Occipital lobe (tissue), 3 donors: ENCODE measurements at places on chromosomes 13 and 19.

DNA sequence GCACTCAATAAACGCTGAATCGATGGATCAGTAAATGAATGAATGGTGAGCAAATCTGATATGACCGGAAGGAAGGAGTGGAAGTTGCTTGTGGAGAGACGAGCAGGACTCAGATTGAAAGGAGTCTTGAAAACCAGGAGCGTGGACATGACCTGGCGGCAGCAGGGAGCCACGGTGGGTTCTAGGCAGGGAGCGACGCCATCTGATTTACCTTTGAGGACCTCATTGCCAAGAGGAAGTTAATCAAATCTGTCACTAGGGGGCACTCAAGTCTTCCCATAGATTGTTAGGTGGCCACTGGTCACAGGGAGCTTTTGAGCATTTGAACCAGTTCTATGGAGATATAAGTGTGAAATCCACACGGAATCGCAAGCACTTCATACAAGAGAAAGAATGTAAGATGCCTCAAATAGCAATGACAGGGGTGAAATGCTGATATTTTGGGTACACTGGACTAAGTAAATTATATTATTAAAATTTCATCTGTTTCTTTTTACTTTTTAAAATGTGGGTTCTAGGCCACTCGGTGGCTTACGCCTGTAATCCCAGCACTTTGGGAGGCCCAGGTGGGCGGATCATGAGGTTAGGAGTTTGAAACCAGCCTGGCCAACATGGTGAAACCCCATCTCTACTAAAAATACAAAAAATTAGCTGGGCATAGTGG lies 9.2 kb upstream of the FBN3 start:
- peak; percentile 10 for DNase-seq

DNA sequence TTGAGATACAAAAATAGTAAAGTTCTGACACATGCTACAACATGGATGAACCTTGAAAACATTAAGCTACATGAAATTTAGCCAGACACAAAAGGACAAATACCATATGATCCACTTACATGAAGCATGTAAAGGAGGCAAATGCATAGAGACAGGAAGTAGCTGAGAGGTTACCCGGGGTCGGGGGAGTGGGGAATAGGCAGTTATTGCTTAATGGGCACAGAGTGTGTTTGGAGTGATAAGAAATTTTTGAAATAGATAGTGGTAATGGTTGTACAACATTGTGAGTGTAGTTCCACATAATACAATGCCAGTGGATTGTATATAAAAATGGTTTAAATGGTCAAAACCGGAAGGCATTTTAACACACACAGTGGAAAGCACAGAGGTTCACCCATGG lies 4.3 kb downstream of the N4BP2L1 start:
- DNase-seq: no peak

GRCh38 chr13:51223560-51224270 lies 1.5 kb downstream of the FAM124A start:
- DNase-seq: no peak

- DNase-seq: no peak
Observed at GRCh38 chr13:42812316-42812715, 30.9 kb downstream of the FAM216B start.

GRCh38 chr13:25347151-25347550 lies 24.6 kb upstream of the ATP8A2 start:
- no peak for DNase-seq

GRCh38 chr13:53005626-53006025 lies 23.0 kb upstream of the OLFM4 start:
- DNase-seq: no peak

- DNase-seq: peak; percentile 61
Observed at GRCh38 chr19:42254089-42254849, 659 bp downstream of the ERF start.

DNA sequence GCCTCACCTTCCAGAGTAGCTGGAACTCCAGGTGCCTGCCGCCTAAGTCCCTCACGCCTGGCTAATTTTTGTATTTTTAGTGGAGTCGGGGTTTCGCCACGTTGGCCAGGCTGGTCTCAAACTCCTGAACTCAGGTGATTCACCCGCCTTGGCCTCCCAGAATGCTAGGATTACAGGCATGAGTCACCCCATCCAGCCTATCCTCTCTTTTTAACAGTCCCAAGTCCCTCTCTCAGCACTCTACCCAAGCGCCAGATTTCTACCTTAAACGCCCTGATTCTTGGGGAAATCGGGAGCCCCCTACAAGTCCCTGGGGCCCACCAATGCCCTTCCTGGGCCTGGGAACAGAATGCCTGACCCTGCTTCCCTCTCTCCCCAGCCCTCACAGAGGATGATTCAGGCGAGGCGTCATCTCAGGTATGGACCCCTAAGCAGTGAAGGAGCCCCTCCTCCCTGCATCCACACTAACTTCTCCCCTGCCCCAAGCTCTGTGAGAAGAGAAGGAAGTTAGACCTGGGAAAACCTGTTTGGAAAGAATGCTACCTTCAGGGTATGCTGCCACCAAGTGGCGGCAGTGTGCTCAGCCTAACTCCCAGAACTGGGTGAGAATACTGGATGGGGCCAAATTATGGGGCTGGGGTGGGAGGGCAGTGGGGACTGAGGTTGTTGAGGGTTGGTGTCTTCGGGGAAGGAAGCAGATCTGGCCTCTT lies 20.8 kb upstream of the EBI3 start:
- DNase-seq: no peak

- DNase-seq: no peak
Observed at GRCh38 chr13:42478531-42479156, 95.3 kb upstream of the TNFSF11 start.

- DNase-seq: no peak
Observed at GRCh38 chr13:98103942-98104880, 38.7 kb upstream of the FARP1 start.

DNA sequence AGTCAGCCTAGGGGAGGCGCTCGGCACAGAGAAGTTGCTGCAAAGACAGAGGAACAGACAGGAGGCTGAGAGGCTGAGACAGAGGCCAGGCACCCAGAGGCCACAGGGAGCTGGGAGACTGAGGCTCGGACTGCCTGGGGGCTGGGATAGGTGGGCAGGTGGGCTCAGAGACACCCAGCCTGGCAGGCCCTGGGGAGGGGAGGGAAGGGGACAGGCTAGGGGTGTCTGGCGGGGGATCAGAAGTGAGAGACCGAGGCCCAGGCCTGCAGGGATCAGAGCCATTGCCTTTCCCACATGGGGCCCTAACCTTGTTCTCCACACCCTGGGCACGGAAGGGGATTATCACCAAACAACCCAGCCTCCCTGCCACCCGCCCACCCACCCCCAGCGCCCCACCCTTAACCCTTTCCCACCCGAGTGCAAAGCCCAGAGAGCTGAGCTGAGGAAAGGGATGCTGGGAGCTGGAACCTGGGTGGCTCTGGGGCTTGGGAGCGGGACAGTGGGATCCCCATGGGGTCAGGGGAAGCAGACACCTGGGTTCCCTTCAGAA lies 1.3 kb downstream of the NTN5 start:
- no peak for DNase-seq

DNA sequence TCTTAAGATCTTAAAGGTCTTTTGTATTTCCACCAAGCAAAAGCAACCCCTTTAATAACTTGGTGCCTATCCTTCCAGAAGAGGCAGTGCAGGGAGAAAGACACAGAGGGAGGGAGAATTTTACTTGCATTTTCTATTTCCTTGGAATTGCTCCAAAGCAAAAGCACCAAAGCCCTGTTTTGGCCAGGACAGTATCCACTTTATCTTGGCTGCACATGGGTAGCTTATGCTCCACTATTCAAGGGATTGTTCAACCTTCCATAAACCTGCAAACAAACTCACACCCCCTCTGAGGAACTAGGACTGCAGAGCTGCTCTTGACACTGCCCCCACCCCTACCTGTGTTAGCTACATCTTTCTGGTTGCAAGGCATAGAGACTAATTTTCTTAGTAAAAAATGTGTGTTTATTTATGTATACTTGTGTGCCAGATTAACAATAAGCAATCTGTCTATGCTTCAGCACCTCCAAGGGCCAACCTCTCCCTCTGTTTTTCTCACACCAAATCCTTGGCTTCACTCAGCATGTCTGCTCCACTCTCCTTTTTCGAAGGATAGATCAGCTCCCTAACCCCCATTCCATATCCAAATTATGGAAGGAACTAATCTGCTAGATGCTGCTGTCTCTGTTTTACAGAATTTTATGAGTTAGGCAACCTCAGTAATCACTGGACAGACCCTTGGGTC lies 68.1 kb upstream of the KLF12 start:
- no peak for DNase-seq

- DNase-seq: no peak
Observed at GRCh38 chr13:50888362-50888761, 21.2 kb upstream of the RNASEH2B start.

GRCh38 chr19:18612051-18612771 lies 459 bp upstream of the TMEM59L start:
- no peak for DNase-seq

DNA sequence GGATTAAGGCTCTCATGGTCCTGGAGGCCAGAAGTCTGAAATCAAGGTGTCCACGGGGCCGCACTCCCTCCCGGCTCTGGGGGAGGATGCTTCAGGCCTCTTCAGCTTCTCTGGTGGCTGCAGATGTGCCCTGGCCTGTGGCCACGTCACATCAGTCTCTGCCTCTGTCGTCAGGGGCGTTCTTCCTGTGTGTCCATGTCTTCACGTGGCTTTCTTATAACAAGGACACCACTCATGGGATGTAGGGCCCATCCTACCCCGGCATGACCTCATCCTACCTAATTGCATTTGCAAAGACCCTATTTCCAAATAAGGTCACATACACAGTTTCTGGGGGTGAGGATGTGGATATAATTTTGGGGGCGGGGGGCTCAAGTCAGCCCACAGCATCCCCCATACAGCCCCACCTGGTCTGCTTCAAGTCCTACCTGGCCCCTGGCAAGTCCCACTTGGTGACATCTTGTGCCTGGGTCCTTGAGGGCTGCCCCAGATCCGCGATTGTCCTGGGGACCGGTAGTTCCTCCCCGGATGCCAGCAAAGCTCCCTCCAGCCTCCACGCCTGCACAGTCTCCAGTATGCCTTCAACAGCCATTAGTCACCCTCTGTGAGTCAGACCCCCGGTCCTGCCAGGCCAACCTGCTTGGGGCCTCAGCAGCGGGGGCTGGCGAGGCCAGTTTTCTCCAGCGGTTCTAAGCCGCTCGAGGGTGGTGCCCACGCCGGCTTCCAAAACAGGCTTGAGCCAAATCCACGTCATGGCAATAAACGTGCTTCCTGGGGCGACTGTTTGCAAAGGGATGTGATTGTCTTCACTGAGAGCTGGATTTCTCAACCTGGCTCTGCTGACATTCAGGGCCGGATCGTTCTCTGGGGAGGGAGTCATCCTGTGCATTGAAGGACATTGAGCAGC lies 32.2 kb downstream of the MYO9B start:
- DNase-seq: peak; percentile 81

- no peak for DNase-seq
Observed at GRCh38 chr13:60066226-60066625, 97.5 kb downstream of the DIAPH3 start.

GRCh38 chr19:15118789-15119494 lies 11.7 kb downstream of the SYDE1 start:
- DNase-seq: no peak

- no peak for DNase-seq
Observed at GRCh38 chr19:21256722-21257121, 72.5 kb downstream of the ZNF708 start.

DNA sequence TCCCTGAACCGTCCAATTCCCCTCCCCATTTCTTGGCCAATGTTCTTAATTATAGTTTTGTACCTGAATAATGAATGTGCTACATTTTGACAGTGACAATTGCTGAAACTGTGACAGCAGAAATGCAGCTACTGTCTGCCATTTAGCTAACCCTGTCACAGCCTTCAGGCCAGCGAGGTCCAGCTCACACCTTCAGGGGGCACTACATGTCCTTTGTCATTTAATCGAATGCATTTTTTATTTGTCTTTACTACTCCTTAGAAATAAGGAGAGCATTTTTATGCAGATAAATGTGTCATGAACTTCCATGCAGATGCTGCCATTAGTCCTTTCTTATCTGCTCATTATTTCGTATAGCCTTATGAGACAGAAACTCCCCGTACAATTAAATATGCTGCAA lies 159.9 kb downstream of the MZT1 start:
- DNase-seq: no peak

DNA sequence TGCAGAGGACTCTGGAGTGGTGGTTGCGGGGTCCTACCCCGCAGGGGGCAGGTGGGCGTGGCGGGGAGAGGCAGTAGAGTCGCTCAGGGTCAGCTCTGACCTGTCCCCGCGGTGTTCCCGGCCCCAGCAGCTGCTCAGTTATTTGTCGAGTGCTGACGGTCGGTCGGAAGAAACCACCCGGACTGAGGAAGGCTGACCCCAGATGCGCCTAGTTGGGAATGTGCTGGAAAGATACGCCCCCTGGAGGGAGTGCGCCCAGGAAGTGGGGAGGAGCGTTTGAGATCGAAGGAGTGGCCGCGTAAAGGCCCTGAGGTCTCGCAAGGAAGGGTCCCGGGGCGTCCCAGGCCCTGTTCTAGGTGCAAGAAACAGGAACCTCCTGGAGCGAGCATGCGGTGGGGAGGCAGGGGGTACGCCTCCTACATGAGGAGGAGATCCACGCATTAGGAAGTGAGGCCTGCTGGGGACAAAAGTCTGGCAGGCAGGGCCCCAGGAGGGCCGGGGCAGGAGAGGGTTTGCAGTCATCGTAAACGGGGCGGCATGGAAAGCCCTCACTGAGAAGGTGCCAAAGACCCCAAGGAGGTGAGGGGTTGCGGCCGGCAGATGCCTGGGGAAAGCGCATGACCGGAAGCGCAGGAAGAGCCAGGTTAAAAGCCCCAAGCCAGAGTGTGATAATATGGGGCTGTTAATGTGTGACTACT lies 9.2 kb downstream of the CCDC8 start:
- DNase-seq: no peak

DNA sequence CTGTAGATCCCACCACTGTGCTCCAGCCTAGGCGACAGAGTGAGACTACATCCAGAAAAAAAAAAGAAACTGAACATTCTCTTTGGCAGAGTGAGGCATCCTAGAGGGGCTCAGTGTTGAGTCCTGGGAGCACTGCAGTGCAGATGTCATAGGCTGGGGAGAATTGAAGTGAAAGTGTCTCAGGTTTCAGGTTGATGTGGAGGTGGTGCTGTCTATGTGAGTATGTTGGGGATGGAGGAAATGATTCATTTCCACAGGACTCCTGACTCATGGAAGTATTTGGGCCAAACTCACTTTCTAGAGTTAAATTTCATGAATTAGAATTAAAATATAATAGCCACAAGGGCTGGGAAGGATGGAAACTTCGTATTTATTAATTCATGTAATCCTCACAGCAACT lies 134.4 kb upstream of the TSC22D1 start:
- no peak for DNase-seq

- DNase-seq: no peak
Observed at GRCh38 chr13:101120007-101120406, 296.3 kb downstream of the NALCN start.

DNA sequence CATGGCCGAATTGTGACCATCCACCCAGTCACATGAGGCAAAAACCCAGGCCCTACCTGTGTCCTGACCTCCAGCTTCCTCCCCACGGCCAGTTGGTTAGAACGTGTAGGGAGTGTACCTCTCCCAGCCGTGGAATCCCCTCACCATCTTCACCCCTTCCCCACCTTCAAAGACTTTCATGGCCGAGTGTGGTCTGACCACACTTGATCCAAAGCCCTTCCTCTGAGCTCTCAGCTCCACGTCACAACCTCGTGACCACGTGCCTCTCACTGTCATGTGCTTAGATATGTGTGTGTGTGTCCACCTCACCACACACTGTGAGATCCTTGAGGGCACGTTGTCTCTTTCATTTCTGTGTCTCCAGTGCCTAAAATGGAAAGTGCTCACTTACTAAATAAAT lies 48.6 kb upstream of the UBE2L5 start:
- DNase-seq: no peak

GRCh38 chr19:45474606-45475521 lies 7.1 kb downstream of the FOSB start:
- DNase-seq: no peak

- DNase-seq: no peak
Observed at GRCh38 chr13:60282708-60283107, 114.3 kb upstream of the TDRD3 start.
